H9 (cell line): ENCODE measurements at places on chromosomes 6 and 20. TPM values are rescaled to one million over a fixed set of nuclear protein-coding genes. Genes with fewer than 3 reads are reported as not detected.

DNA sequence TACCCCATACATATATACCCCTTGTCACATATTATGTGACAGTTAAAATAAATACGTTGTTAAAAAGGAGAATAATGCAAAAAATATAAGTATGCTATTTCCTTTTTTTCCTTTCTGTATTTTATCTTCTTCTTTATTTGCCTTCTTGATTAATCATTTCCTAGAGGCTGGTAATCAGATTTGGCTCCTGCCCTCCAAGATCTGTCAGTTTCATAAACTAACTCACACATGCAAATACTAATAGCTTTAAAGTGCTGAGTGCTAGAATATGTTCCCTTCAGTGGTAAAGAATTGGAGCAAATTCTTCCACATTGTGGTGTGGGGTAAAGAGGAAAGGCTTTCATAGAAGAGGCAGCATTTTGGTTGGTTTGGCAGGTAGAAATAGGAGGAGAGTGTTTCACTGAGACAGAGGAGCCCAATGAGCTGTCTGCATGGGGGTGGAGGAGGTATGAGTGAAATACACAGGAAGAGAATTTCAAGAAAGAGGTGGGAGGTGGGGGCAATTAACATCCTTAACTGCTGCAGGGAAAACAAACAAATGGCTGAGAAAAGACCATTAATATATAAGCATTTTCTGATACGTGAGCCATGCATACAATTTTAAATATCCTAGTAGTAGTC lies 523.9 kb downstream of the BMP2 start:
- no peaks in the 10 kb centered on the region for H3K27me3 ChIP-seq
- H3K4me3 ChIP-seq: no peak overlapping the region
- H3K4me1 ChIP-seq: no peaks in the 10 kb centered on the region; the same call in 1 of the 2 replicates

GRCh38 chr6:40948570-40948969 lies 90.5 kb downstream of the UNC5CL start:
- no peaks in the 10 kb centered on the region for H3K27me3 ChIP-seq
- peak overlapping the region; percentile 43; the same call in 1 of the 3 replicates for H3K4me3 ChIP-seq

GRCh38 chr6:66128656-66129055 lies 421.6 kb upstream of the EYS start:
- no peak for DNase-seq
- H3K27ac ChIP-seq: no peak overlapping the region
- no peaks in the 10 kb centered on the region for H3K27me3 ChIP-seq
- no peaks in the 10 kb centered on the region for H3K36me3 ChIP-seq

DNA sequence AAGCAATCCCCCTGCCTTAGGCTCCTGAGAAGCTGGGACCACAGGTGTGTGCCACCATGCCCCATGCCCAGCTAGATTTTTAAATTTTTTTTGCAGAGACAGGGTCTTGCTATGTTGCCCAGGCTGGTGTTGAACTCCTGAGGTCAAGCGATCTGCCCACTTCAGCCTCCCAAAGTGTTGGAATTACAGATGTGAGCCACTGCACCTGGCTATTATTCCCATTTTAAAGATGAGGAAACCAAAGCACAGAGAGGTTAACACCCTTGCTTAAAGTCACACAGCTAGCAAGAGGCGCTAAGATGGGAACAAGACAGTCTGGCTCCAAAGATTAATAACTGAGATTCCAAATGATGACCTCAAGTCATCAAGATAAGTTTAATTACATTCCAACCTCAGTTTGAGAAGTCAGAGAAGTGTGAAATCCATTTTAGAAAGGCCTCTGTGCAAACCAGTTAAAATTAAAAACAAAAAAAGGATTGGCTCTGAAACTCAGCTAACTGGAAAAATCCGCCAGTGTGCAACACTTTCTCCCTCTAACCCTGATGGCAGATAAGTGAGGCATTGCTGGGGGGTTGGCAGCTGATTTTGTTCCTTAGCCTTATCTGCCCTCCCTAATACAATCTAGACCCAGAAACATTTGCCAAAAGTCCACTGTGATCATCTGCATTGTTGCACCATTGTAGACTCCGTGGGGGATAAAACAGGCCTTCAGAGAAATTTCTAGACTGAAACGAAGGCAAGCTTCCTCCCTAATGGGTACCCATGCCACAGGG lies 55.5 kb downstream of the CPNE5 start:
- H3K27ac ChIP-seq: no peak overlapping the region
- no peaks in the 10 kb centered on the region for H3K36me3 ChIP-seq
- no peaks in the 10 kb centered on the region for H3K27me3 ChIP-seq
- H3K4me1 ChIP-seq: peaks cover 3% of the 10 kb centered on the region; the same call in 1 of the 2 replicates
- DNase-seq: no peak

GRCh38 chr20:32872266-32872665 lies 13.5 kb downstream of the EFCAB8 start:
- no peaks in the 10 kb centered on the region for H3K4me1 ChIP-seq
- H3K36me3 ChIP-seq: no peaks in the 10 kb centered on the region
- no peak for DNase-seq
- H3K4me3 ChIP-seq: no peak overlapping the region
- H3K27me3 ChIP-seq: no peaks in the 10 kb centered on the region

DNA sequence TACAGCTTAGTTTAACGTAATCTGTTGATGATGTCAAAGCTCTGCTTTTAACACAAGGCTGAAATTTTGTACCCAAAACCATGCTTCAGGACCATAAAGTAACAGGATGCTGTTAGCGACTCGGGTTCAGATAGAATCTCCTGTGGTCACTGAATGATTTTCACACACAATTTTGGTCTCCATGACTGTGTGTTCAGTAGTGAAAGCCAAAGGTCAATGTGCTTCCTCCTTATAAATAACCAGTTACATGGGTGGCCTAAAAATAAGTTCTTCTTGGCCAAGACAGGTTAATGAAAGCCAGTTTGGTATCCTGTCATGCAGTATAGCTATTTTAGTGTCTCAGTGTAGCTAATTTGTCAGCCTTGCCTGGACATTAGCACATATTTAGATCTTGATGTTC lies 19.1 kb upstream of the LOC128125822 start:
- H3K36me3 ChIP-seq: no peaks in the 10 kb centered on the region
- no peak for DNase-seq
- no peak overlapping the region for H3K27ac ChIP-seq
- no peaks in the 10 kb centered on the region for H3K27me3 ChIP-seq
- H3K4me1 ChIP-seq: no peaks in the 10 kb centered on the region
- H3K4me3 ChIP-seq: no peak overlapping the region

DNA sequence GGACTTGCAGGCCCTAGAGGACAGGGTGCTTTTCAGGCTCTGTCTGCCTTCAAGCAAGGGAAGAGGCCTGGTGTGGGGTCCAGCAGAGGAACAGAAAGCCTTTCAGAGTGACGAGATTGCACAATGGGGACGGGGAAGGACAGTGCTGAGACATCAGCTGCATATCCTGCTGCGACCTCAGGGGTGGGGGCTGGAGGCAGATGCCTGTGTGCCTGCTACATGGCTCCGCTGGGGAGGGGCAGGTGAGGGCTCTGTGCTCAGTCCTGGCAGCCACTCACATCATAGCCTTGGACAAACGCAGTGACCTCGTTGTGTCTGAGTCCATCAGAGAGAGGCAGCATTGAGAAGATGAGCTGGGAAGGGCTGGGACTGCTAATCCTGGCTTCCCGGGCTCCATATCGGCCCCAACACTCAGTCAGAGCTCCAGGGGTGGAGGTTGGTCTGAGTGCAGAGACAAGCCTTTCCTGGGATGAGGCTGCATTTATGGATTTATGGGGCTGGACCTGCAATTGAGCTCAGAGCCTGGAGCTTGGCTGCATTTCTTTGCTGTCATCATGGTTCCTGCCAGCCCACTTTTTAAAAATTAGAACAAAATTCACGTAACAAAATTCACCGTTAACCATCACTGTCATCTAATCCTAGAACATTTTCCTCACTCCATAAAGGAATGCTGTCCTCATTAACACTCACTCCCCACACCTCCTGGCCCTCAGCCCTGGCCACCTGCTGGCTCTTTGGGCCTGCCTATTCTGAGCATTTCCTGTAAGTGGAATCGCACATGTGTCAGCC lies 196.9 kb upstream of the SLC24A3 start:
- H3K4me1 ChIP-seq: no peaks in the 10 kb centered on the region
- no peak overlapping the region for H3K27ac ChIP-seq
- no peak overlapping the region for H3K4me3 ChIP-seq
- H3K27me3 ChIP-seq: no peaks in the 10 kb centered on the region

GRCh38 chr20:10497791-10498190 lies 62.7 kb downstream of the SLX4IP start:
- H3K4me3 ChIP-seq: no peak overlapping the region
- H3K27me3 ChIP-seq: no peaks in the 10 kb centered on the region
- peaks cover 14% of the 10 kb centered on the region; the same call in 1 of the 2 replicates for H3K4me1 ChIP-seq
- no peaks in the 10 kb centered on the region for H3K36me3 ChIP-seq
- no peak overlapping the region for H3K27ac ChIP-seq

DNA sequence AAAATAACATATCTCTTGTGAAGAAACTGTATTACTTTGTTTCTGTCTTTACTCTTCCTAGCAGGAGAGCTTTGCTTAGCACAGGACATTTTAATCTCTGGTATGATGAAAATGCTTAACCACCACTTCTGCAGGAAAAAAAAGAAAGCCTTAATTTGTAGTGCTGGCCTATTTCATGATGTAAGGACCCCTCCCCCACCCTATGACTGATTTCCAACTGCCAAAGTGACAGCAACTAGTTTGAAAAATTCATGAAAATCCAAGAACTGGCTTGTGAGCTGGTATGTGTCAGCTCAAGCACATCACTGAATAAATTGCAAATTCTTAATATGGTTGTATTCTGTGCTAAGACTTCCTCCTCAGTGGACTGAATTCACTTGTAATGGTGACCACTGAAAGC lies 125.3 kb downstream of the REV3L start:
- no peak overlapping the region for H3K27ac ChIP-seq
- no peaks in the 10 kb centered on the region for H3K27me3 ChIP-seq

GRCh38 chr6:56021943-56022342 lies 146.6 kb upstream of the BMP5 start:
- peak; percentile 49 for DNase-seq
- no peaks in the 10 kb centered on the region; the same call in 1 of the 2 replicates for H3K4me1 ChIP-seq
- H3K27ac ChIP-seq: no peak overlapping the region

DNA sequence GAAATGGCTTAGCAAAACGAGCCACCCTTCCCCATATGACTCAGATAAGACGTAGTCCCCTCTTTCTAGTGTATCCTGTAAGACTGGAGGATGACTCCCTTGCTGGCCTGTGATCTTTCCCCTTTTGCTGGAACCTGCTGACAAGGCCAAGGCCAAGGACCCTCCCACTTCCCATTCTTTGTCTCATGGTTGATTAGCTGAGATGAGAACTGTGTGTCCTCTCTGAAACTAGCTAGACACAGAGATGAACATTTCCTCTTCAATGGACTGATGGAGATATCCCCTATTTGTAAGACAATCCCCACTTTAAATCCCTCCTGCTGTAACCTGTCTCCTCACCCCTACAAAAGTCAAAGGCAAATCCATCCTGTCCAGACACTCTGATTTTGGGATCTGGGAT lies 33.4 kb upstream of the SCRT2 start:
- peaks cover 15% of the 10 kb centered on the region for H3K36me3 ChIP-seq
- no peaks in the 10 kb centered on the region; the same call in 1 of the 2 replicates for H3K4me1 ChIP-seq
- peak overlapping the region; percentile 76 for H3K4me3 ChIP-seq
- DNase-seq: peak; percentile 15

DNA sequence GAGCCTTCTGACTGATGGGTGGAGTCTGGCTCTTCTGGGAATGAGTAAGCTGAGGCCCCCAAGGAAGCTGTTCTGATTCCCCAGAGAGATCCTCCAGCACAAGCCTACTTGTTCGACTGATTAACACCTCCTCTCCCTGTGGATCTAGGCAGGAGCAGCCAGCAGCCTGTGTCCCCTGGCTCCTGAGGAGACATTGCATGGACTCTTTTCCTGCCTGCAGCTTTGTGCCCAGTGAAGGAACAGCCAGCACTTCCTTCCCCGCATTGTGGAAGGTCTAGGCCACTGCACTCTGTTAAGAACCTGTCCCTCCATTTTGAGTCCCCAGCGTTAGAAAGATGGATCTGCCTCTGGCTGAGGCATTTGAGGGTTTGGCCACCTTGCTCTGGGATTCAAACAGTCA lies 29.1 kb downstream of the LRFN2 start:
- H3K27ac ChIP-seq: no peak overlapping the region
- H3K4me1 ChIP-seq: peaks cover 5% of the 10 kb centered on the region; the same call in 1 of the 2 replicates
- H3K36me3 ChIP-seq: no peaks in the 10 kb centered on the region
- no peak overlapping the region for H3K4me3 ChIP-seq
- no peaks in the 10 kb centered on the region for H3K27me3 ChIP-seq
- no peak for DNase-seq

GRCh38 chr6:129009851-129010250 lies 126.9 kb downstream of the LAMA2 start:
- H3K27me3 ChIP-seq: no peaks in the 10 kb centered on the region
- H3K4me1 ChIP-seq: no peaks in the 10 kb centered on the region
- no peaks in the 10 kb centered on the region for H3K36me3 ChIP-seq
- H3K27ac ChIP-seq: no peak overlapping the region
- no peak overlapping the region for H3K4me3 ChIP-seq

GRCh38 chr20:35700625-35701148 lies 1.5 kb downstream of the ROMO1 start:
- H3K27me3 ChIP-seq: no peaks in the 10 kb centered on the region
- H3K4me3 ChIP-seq: peak overlapping the region; percentile 93

DNA sequence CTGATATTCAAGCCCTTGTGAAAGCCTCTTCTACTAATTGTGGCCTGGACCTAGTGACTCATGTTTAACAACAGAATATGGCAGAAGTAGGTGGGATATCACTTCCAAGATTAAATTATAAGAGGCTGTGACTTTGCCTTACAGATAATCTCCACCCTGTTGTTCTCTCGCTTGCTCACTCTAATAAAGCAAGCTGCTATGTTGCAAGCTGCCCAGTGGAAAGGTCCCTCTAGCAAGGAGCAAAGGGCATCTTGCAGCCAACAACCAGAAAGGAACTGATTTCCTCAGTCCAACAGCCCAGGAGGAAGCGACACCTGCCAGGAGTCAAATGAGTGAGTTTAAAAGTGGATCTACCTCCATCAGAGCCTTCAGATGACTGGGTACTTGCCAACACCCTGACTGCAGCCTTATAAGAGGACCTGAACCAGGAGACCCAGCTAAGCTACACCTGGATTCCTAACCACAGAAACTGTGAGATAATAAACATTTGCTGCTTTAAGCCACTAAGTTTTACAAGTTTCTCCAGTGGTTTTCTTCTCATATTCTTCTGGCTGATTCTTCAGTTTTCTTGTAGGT lies 112.6 kb downstream of the FRK start:
- peaks cover 2% of the 10 kb centered on the region; the same call in 1 of the 2 replicates for H3K36me3 ChIP-seq
- no peak for DNase-seq
- no peak overlapping the region for H3K4me3 ChIP-seq
- H3K27ac ChIP-seq: no peak overlapping the region

- no peaks in the 10 kb centered on the region for H3K4me1 ChIP-seq
- no peaks in the 10 kb centered on the region for H3K36me3 ChIP-seq
- no peak for DNase-seq
- no peak overlapping the region for H3K27ac ChIP-seq
- no peak overlapping the region for H3K4me3 ChIP-seq
- no peaks in the 10 kb centered on the region for H3K27me3 ChIP-seq
Measured at GRCh38 chr20:50034567-50035180, 51.9 kb downstream of the SNAI1 start.

Gene SLA2
- total RNA-seq: 0.13 and 0.20 TPM in 2 replicates

Gene EDN1
- total RNA-seq: 2.1 and 2.6 TPM in 2 replicates

Gene VSTM2L
- total RNA-seq: 2.1 and 2.2 TPM in 2 replicates

Gene CALHM6
- total RNA-seq: 0.44 and 0.68 TPM in 2 replicates

Gene ENPP5
- 4.6 and 5.1 TPM in 2 replicates for total RNA-seq

Gene ZNF165
- total RNA-seq: 5.8 and 6.3 TPM in 2 replicates

Gene SAMD10
- 5.2 and 5.7 TPM in 2 replicates for total RNA-seq
